ENCODE measurements at places on chromosomes 5 and 9. TPM values are rescaled to one million over a fixed set of nuclear protein-coding genes. Genes with fewer than 3 reads are reported as not detected.
A peak's percentile ranks its signal among the peaks of the same experiment; 100 is the strongest.

GRCh38 chr9:97855486-97855875, 2.5 kb downstream of the FOXE1 start:
- DNase-seq: no peak
- no peak overlapping the region for H3K27ac ChIP-seq
- H3K36me3 ChIP-seq: no peaks in the 10 kb centered on the region
- no peak overlapping the region for H3K4me3 ChIP-seq
- peaks cover 31% of the 10 kb centered on the region for H3K4me1 ChIP-seq

DNA sequence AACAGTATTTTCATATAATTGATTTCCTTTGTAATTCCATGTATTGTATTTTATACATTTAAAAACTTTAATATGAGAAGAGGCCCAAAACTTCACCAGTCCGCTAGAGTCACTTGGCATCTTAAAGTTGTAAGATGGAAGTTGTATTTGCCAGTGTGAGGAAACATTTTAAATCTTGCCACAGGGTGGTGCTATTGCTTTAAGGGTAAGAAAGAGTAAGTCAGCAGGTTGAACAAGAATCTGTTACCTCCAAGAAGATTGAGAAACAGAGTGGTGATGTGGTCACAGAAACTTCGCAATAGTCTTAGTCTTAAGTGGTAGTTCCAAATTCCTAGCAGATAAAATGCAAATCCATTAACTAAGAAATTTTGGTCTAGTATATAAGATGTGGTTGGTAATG, 39.8 kb upstream of the RANBP6 start:
- no peaks in the 10 kb centered on the region for H3K27me3 ChIP-seq
- no peaks in the 10 kb centered on the region for H3K4me1 ChIP-seq
- H3K27ac ChIP-seq: no peak overlapping the region
- H3K4me3 ChIP-seq: no peak overlapping the region
- DNase-seq: peak; percentile 36
- no peaks in the 10 kb centered on the region for H3K36me3 ChIP-seq

DNA sequence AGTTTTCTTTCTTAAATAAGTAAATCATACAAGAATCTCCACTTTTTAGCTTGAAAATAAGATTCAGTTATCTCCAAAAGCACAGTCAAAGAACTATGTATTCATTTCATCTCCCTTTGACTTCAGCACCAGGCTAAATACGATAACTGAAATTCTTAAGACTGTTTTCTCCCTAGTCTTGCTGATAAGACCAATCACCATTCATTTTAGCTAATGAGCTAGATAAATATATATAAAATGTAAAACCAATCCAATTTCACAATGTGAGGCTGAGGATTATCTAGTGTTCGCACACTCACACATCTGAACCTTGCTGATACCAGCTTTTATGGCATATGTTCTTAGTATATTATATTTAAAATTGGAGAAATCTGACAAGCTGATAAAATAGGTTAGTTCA, 17.3 kb upstream of the ZNF622 start:
- no peaks in the 10 kb centered on the region for H3K4me1 ChIP-seq
- H3K27ac ChIP-seq: no peak overlapping the region
- no peak for DNase-seq

GRCh38 chr5:67141644-67142043, 55.0 kb downstream of the CD180 start:
- no peak overlapping the region for H3K4me3 ChIP-seq
- DNase-seq: no peak
- no peaks in the 10 kb centered on the region for H3K4me1 ChIP-seq
- H3K27ac ChIP-seq: no peak overlapping the region
- H3K27me3 ChIP-seq: no peaks in the 10 kb centered on the region

- H3K4me1 ChIP-seq: peaks cover 14% of the 10 kb centered on the region
- no peak for DNase-seq
- no peak overlapping the region for H3K27ac ChIP-seq
Observed at GRCh38 chr9:107734256-107735013, 244.9 kb upstream of the KLF4 start.

DNA sequence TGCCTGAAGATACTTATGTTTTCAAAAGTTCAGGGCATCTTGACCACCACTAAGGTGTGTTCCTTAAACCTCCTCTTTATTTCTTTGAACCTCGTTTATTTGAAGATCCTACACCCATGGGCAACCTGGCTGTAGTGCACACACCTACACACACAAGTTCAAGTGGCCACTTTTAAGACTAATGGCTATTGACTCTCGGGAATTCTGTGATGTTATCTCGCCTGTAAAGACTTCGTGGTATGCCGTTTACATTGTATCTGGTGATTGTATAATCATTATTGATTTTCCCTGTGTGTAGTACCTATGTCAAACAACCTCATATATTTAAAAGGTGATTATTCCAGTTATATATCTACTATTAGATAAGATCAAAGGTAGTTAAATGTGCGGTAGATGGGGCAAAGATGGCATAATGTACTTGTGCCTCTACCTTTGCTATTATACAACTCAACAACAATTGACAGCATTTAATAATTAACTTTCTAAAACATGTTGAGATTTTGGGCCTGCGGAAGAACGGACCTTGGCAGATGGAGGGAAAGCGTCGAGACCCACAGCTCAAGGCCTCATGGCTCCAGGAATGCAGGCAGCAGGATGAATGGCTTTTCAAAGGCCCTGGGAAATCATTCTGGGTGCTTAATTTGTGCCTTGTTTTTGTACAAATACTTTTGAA, 51.4 kb upstream of the IRX2 start:
- no peak overlapping the region for H3K4me3 ChIP-seq
- no peak overlapping the region for H3K27ac ChIP-seq
- no peaks in the 10 kb centered on the region for H3K36me3 ChIP-seq
- no peaks in the 10 kb centered on the region for H3K4me1 ChIP-seq
- H3K27me3 ChIP-seq: no peaks in the 10 kb centered on the region
- no peak for DNase-seq

The LPCAT1 gene
- 83.2 TPM for total RNA-seq

The RARS1 gene
- 89.4 TPM for total RNA-seq

The ISL1 gene
- 1.0 TPM for total RNA-seq

The CCDC180 gene
- total RNA-seq: 29.0 TPM

The TRIM36 gene
- 50.3 TPM for total RNA-seq

The PCDHB1 gene
- total RNA-seq: 0.20 TPM

Data from spinal cord (tissue), 10 donors.